HEK293T (cell line): ENCODE measurements at places on chromosomes 5 and 9.

DNA sequence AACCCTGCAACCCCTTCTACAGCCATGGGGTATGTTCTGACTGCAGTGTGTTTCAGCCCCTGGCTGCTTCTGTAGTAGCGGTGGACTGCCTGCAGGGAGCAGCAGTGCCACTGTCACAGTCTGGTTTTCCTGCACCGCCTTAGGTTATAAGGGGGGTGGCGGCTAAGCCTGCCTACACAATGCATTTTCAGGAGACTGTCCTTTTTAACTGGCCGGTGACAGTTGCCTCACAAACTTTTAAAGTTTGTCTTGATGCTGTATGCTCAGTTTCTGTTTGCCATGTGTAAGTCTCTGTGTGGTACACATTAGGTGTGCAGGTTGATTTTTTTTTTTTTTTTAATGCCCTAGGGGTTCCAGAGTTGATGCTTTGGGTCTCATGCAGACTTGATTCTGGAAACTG is 53.0 kb downstream of the NUP214 start:
- peak; percentile 80 for DNase-seq

DNA sequence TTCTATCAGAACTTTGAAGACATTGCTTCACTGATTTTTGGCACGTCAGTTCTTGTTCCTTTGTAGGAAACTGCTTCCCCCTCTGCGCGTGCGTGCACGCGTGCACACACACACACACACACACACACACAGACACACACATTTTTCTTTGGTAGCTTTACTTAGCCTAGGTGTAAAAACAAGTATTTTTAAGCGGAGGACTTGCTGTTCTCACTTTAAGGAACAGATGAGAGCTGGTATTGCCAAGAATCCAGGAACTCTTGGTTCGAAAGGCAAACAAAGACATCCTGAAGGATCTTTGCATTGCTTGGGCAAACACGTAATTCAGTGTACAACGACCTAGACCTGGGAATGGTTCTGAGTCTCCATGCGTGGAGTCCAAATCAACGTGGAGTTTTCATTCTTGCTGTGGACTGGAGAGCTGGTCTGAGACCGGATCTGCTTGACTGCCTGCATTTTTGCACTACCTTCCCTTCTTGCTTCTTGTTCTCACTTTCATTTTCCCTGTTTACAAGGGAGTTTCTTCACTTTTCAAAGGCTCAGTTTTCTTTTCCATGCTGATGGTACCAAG is 8.2 kb downstream of the TMEM268 start:
- DNase-seq: no peak

DNA sequence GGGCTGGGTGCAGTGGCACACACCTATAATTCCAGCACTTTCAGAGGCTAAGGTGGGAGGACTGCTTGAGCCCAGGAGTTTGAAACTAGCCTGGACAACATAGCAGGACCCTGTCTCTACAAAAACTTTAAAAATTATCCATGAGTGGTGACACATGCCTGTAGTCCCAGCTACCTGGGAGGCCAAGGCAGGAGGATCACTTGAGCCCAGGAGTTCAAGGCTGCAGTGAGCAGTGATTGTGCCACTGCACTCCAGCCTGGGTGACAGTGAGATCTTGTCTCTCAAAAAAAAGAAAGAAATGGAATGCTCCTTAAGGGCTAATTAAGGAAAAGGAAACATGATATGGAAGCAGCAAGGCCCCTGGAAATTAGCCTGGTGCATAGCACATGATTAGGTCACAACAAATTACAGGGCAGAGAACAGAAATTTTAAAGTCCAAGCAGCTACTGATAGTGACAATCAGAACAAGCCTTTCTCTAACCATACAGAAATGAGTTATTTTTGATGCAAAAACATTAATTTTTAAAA is 19.5 kb downstream of the ANKH start:
- no peak for DNase-seq

GRCh38 chr5:172881691-172882370 is 47.8 kb downstream of the ERGIC1 start:
- no peak for DNase-seq

GRCh38 chr5:180345186-180345585 is 8.0 kb downstream of the GFPT2 start:
- no peak for DNase-seq

GRCh38 chr9:99016681-99017387 is 73.1 kb downstream of the COL15A1 start:
- no peak for DNase-seq

DNA sequence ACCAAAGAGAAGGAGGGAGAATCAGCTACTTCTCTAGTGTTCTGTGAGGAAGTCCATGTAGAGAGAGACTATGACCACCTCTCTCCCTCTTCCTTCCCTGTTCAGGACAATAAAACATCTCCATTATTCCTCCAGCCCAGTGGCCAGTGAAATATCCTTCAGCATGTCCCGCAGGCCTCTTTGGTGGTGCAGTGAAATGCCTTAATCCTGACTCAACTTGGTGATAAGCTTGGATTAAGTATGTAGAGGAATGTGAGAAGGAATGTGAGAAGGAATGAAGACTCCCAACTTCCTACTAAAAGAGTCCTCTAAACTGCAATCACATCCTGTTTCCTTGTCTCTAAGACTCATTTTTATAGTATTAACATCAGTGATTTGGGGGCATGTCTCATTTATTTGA is 167.3 kb downstream of the TRPM3 start:
- no peak for DNase-seq

GRCh38 chr5:124061663-124062062 is 549.7 kb downstream of the CSNK1G3 start:
- DNase-seq: no peak

- no peak for DNase-seq
These were observed 3.5 kb downstream of the RFESD start for GRCh38 chr5:95649842-95650620.

DNA sequence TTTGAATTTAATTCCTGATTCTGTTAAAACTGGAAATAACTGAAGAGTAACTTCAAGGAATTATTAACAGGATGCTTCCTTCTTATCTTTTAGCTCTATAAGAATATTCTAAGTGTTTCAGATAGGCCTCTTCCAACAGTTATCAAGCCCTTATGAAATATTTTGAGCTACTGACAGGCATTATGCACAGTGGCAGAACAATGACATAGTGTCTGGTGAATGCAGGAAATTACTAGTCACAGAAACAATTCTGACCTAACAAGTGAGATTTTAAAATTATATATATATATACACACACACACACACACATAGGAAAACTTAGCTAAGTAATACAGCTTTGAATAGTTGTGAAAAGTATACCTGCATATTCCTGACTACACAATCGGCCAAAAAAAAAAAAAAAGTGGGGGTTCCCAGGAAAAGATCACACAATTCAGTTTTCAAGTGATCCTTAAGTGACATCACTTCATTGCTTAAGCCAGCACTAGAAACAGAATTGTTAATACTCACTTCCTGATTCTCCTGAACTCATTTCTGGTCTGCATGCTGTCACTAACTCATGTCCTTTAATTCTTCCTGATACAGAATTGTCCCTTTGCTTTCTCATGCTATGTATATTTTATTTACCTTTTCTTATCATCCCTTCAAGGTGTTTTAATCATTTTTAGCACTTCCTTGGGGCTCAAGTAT is 77.3 kb downstream of the SLC25A46 start:
- no peak for DNase-seq

DNA sequence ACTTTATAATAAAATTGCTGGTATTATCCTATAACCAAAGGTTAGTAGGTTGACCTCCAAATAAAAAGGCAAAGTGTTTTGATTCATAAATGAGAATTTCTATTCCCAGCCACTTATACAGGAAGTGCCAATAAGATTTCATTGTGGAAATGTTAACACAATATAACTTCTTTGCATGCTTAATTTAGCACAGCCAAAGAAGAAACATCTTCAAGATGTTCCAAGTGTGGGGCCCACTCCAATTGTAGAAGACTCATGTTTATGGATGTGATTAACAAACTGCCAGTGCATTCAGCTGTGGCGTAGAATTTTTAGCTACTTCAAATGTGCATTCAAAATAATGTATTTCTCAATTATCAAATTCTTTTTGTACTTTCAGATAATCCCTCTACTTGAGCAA is 402.3 kb downstream of the DEPDC1B start:
- DNase-seq: no peak

GRCh38 chr5:170362102-170362501 is 27.1 kb downstream of the KCNMB1 start:
- no peak for DNase-seq

- no peak for DNase-seq
These were observed 311.3 kb upstream of the GRIN3A start for GRCh38 chr9:102049586-102050246.

- DNase-seq: no peak
These were observed 46.1 kb downstream of the SLC25A46 start for GRCh38 chr5:110784901-110785300.

DNA sequence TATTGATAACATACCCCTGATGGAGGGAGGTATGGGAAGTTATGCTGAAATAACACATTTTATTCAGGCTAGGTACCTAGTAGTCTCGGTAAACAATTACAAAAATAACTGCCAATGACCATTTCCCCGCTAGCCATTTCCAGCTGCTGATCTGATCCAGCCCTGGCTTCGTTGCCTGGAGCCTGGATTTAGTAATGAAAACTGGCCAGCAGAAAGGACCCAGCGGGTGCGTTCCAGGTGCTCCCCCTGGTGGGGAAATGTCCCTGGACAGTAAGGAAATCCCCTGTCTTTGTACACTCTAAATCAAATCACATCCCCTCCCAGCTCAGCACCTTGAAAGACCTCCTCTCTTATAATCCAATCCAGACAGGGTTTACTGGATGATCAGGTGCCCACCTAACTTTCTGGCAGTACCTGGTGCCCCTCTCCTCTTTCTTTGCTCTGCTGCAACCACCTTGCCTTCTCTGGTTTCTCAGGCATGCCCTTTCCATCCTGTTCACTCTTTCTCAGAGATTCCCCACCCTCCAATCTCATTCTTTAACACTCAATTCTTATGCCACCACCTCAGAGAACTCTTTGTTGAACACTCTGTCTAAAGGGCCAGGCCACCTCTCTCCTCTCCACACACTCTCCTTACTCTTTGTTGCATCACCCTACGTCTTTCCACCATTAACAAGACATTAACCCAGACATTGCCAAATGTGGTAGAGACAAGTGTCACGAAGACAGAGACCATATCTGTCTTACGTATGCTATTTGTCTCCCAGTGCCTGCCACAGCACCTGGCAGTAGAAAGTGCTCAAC is 50.1 kb upstream of the SMAD5 start:
- DNase-seq: peak; percentile 77

DNA sequence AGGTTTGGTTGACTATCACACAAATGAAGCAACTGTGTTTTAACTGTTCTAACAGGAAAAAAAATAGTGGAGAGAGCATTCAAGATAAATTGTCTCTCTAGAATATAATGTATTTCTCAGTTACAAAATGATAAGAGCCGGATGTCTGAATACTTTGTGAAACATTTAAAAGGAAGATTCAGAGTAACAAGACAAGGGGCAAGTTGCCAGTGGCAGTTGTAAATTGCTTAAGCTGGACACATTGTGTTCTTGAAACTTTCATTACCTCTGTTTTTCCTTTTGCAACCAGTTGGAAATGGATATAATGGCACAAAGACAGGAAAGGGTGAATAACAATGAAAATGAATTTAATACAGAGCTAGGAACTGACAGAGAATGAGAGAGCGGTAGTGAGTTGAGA is 15.2 kb upstream of the TBCA start:
- DNase-seq: no peak

DNA sequence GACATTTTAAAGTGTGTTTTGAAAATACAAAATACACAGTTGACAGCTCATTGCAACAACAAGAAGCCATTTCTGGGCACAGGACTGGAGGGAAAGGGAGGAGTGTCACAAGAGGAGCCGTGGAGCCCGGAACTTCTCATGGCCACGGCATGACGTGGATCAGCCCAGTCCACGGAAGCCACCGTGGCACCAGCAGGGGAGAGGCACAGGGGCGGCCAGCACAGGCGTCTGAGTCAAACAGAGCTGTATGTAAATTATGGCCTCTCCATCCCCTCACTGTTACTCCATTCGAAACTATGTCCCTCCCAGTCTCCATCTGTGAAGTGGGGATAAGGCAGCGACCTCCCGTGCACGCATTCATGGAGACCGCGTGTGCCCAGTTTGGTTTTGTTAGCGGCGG is 165.6 kb upstream of the IRX2 start:
- peak; percentile 0 for DNase-seq

- no peak for DNase-seq
These were observed 24.8 kb downstream of the ADCY2 start for GRCh38 chr5:7420510-7421280.

- no peak for DNase-seq
These were observed 116.0 kb upstream of the RANBP3L start for GRCh38 chr5:36417668-36418067.

DNA sequence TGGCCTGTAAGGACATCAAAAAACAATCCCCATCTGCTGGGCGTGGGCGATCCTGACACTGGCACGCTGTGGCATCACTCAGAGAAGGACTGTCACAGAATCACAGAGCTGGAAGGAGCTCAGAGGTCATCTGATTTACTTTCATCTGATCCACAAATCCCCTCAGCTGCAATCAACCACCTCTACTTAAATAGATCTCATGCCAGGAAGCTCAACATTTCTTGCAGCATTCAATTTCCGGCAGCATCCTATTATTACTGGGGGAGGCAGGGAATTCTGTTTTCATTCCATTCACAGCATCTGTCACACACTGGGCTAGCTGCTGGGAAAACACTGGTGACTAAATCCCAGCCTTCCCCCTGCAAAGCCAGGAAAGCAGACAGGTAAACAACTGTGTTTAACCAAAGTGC is 38.3 kb downstream of the RETREG1 start:
- no peak for DNase-seq

GRCh38 chr9:12796601-12797000 is 21.8 kb downstream of the LURAP1L start:
- no peak for DNase-seq

GRCh38 chr9:113963017-113963620 is 87.0 kb downstream of the ZNF618 start:
- DNase-seq: peak; percentile 66

DNA sequence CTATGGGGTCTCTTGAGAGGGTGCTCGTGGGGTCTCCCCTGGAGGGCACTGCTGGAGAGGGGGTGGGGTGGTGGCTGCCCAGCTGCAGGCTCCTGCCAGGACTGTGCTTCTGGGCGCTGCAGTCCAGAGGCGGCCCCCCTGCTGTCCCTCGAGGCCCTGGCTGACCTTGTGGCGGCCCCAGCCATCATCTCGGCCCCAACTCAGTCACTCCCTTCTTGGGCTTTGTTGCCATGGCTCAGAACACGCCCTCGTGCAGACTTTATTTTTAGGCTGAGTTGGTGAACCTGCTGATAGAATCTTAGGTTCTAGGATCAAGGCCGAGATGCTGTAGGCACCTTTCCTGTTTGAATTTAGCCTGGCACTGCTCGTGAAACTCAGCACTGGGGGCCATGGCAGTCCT is 22.8 kb downstream of the FBXW5 start:
- no peak for DNase-seq

- no peak for DNase-seq
These were observed 118.7 kb upstream of the WWC1 start for GRCh38 chr5:168172760-168173223.

GRCh38 chr9:121699571-121700164 is 48.2 kb downstream of the DAB2IP start:
- DNase-seq: no peak
